ENCODE measurements at places on chromosomes 2 and 18.

DNA sequence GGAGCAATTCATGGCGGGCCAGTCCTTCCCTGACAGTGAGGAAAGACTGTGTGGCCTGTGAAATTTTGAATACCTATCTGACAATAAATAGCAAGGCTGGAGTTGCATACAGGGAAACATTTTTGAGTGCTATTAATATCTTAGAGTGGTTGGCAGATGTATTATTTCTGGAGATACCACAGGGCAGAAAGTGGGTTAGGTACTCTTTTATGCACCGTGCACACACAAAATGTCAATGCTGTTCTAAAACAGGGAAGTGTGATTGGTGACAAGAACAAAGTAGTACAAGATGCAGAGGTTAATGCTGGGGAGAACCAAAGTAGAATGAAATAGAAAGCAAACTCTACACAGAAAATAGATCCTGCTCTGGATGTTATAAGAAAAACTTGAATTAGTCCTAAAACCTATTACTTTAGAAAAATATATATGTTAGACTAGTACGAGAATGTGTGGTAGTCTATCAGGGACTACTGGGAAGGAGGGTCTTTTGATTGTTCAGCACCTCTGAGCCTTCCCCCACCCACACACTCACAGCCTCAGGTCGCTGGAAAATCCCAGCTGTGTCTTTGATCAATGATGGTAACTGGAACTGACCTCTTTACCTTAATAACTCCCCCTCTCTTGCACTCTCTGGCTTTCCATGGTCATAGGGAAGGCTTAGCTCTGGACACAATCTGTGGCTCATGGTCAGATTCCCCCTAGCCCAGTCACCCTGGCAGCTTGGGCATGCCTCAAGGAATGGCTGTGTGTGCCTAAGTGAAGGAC is 58.2 kb downstream of the SERPINB8 start:
- DNase-seq: no peak

DNA sequence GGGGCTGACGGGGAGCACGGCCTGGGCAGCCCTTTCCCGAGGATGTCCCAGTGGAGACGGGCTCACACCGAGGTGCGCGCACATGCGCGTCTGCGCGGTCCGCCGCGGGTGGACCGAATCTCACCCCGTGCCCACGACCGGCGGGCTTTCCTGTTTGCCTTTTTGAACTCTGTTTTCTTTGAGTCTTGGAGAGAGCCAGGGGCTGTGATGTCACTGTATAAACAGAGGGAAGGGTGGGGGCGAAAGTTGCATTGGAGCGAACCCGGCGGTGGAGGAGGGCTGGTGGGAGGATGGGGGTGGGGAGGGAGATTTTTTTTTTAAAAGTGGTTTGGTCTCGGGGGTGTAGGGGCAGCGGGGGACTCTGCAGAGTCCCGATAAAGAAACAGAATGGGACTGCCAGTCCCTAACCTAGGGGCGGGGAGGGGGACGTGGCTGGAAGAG is 141.2 kb upstream of the CTAGE1 start:
- no peak for DNase-seq

GRCh38 chr2:168345601-168346000 is 98.2 kb upstream of the STK39 start:
- no peak for DNase-seq

DNA sequence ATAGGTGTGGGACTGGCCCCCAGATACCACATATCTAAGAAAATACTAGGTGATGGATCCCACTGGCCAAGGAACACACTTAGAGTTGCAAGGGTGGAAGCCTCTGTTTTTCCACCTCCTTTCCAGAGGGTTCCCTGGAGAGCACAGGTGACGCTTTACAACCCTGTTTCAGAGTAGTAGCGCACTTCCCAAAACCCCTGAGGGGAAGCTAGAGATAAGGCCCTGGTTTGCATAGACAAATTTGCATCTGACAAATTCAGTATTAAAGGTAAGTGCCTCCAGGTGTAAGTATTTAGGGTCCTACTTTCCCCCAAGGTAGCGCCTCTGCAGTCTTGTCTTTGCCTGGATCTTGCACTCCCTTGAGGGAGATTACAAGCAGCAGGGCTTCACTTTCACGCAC is 474 bp upstream of the CERKL start:
- no peak for DNase-seq

- no peak for DNase-seq
Observed at GRCh38 chr2:109331896-109332848, 203.2 kb downstream of the SH3RF3 start.

DNA sequence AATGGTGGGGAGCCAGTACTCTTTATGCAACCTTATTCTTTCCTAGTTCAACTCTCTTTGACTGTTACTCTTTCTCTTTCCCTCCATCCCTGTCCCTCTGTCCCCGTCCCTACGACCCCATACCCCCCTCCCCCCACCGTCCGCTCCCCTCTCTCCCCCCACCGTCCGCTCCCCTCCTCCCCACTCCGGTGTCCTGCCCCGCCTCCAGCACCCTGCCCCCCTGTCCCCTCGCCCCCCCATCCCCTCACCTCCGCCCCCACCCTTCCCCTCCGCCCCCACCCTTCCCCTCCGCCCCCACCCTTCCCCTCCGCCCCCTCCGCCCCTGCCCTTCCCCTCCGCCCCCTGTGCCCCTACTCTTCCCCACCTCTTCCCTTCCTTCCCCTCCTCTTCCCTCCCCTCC is 128.4 kb downstream of the LPIN1 start:
- no peak for DNase-seq

DNA sequence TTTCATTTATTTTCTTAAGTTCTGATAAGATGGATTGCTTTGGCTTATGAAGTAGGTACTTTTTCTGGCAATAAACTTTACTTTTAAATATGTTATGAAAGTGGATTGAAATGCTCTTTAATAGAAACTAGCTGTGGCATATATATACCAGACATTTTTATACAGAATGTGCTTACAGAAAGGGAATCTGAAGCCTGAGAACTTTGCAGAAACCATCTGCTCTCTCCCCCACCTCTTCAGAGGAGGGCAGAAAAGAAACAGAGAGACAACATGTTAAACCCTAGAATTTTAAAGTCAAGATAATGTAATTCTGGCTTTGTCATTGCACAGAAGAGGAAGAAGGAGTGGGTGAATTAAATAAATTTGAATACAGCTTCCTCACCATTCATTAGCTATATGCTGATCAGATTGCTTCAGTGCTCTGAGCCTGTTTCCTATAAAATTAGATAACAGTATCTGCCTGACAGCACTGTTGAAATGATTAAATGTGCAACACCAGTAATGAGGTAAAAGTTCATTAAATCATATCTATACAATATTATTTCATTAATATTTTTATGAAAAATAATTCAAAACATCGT is 247.3 kb downstream of the CNTNAP5 start:
- no peak for DNase-seq

DNA sequence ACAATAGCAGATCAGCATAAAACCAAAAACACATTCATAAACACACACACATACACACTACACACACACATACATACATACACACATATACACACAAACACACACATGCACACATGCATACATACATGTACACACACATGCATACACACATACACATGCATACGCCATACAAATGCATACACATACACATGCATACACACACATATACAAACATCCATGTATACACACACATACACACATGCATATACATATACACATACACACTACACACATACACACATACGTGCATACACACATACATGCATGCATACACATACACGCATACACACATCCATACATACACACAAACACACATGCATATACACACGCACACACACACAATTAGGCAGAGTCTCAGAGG is 490.1 kb downstream of the TNS1 start:
- DNase-seq: no peak

DNA sequence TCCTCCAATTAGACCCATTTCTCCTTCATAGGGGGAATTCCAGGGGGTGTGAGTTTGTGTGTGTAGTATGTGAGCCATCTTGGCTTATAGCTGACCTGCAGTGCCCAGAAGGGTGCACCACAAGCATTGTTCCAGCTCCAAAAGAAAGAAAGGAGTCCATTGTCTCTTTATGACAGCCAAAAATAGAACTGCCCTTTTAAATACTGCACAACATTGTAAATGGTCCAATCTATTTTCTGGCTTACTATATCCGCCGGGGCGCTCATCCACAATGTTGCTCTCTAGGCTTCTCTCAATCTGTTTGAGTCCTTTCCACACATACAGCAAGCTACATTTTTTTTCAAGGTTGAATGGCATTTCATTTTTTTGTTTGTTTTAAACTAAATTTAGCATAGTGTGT is 517.5 kb downstream of the STK39 start:
- no peak for DNase-seq

DNA sequence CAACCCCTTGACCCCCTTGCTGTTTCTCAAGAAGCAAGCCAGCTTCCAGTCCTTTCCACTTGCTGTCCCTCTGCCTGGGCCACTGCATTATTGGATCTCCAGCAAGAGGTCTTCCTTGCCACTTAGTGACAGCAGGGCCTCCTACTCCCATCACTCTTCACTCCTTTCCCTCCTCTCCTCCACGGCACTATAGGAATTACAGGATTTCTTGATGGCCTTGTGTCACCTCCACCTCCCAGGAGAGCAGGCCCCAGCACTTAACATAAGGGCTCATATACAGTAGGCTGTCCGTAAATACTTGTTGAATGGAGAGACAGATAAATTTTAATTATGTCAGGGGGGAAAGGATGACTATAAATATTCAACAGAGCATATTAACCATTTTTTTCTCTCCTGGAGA is 129.4 kb downstream of the SP3 start:
- no peak for DNase-seq

DNA sequence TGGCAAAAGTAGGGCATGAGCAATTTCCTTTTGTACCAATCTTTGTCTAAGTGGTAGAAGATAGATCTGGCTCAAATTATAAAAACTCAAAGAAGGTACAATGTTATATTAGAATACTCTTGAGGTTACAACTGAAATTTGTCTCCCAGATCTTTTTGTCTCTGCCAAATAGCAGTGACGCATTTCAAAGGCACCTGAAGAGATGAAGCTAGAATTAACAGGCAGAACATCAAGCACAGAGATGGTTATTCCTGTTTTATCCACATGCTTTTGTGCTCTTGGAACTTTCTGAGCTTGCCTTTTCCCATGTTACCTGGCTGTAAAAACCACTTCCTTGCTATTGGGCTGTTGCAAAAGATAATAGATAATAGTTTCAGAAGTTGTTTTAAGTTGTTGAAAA is 74.3 kb downstream of the GREB1L start:
- DNase-seq: no peak

DNA sequence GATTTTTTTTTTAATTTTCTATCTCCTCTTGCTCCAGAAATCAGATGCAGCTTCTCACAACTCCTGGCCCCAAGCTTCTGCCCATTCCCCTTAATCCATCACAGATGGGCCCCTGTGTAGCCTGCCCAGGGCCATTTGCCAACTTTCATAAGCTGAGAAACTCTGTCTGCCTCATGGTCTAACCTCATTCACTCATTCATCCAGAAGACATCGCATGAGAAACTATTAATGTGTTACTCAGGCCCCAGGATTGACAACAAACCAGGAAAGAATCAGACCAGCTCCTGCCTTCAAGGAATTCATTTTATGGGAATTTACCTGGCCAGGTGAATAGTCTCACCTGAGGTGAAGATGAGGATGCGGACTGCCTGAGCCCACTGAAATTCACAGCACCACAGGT is 35.0 kb downstream of the SLC14A2 start:
- DNase-seq: no peak

DNA sequence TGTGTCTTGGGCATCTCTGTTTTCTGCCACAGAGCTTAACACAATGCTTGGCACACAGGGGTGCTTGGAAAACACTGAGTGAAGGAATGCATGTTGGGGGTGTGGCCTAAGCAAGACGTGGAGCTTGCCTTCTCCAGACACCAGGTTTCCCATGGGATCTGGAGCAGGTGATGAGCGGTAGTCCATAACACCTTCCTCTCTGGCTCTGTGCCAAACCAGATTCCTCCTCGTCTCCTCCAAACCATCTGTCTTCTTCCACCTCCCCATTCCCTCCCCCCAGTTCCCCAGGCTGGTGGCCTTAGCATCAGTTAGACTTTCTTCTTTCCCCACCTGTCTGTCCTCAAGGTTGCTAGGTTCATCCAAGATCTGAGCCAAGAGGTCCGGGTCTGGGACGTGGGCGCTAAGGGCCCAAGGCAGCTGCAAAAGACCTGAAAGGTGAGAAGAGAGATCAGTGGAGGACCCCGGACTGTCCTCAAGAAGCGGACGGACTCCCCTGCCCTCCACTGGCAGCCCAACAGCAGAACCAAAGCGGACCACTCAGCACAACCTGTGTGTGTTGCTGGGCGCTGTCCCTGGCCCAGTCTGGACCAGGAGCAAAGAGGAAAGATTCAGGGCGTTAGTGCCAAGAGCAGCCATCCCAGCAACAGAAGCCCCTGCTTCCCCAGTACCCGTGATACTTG is 1.2 kb upstream of the ITM2C start:
- DNase-seq: no peak

DNA sequence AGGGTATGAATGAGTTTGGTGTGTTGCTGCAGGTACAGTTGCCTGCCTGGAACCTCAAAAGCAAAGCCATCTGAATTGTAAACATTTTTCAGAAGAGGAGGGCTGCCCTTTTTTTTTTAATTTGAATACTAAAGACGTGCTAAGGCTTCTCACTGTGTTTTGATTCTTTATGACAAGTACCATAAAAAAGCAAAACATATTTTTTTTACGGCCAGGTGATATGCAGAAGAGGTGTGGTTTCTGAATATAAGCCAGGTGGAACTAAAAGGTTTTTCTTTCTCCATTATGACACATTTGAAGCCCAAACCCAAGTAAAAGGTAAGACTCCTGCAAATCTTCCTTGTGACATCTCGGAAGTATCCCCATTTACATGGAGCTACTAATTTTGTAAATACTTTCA is 246.3 kb downstream of the IRS1 start:
- no peak for DNase-seq

- DNase-seq: no peak
Observed at GRCh38 chr2:108587621-108588020, 53.4 kb downstream of the LIMS1 start.

GRCh38 chr2:11624893-11625292 is 45.1 kb downstream of the NTSR2 start:
- no peak for DNase-seq

DNA sequence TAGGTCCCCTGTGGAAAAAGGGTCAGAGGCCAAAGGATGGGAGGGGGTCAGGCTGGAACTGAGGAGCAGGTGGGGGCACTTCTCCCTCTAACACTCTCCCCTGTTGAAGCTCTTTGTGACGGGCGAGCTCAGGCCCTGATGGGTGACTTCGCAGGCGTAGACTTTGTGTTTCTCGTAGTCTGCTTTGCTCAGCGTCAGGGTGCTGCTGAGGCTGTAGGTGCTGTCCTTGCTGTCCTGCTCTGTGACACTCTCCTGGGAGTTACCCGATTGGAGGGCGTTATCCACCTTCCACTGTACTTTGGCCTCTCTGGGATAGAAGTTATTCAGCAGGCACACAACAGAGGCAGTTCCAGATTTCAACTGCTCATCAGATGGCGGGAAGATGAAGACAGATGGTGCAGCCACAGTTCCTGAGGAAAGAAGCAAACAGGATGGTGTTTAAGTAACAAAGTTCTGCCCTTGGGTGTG is 165.8 kb downstream of the RPIA start:
- DNase-seq: no peak

DNA sequence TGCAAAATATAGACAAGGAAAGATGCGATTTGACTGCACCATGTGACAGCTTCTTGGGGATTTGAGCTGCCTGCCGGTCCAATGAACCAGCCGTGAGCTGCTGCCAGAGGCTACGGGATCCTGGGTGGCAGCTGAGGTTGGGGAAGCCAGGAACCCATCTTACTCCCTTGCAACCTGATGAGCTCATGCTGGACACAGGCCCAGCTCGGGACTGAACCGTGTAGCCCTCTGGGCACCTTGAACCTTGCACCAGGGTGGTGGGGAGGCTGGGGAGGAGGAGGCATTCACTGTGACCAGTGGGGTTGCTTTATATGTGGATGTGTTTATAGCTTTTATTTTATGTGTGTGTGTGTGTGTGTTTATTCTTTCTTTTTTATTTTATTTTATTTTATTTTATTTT is 9.1 kb downstream of the ALPI start:
- DNase-seq: no peak
